ENCODE measurements at places on chromosomes 6 and 20. TPM values are rescaled to one million over a fixed set of nuclear protein-coding genes. Genes with fewer than 3 reads are reported as not detected.

DNA sequence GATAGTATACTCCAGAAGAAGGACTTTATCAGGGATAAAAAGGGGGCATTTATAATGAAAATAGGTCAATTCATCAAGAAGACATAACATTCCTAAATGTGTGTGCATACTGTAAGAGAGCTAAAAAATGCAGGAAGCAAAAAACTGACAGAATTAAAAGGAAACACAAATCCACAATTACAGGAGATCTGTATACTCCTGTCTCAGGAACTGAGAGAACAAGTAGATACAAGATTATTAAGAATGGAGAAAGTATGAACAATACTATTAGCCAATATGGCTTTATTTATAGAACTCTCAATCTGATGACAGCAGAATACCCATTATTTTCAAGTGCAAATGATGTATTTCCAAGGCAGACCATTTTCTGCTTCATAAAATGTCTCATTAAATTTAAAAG, 167.7 kb upstream of the BMP5 start:
- no peaks in the 10 kb centered on the region for H3K27me3 ChIP-seq
- H3K27ac ChIP-seq, result no peak overlapping the region

DNA sequence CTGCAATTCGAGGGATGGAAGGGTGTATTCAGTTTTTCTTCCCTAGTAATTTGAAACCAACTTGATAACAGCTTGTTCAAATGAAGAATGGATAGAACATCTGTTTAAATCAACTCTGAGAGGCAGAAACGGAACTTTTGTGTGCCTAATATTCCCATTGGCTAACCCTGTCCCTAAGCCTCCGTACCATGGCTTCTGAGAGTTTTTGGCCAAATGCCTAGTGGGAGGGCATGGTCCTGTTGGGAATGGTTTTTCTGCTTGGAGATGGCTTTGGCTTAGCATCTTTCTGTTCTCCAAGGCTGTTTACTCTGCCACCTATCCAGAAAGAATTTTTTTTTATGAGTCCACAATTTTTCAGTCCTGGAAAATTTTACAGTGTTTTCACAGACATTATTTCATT, 126.7 kb upstream of the MLIP start:
- peaks cover 8% of the 10 kb centered on the region for H3K4me1 ChIP-seq
- H3K4me3 ChIP-seq, result no peak overlapping the region
- no peak for DNase-seq
- H3K27me3 ChIP-seq, result no peaks in the 10 kb centered on the region
- H3K27ac ChIP-seq, result no peak overlapping the region
- H3K36me3 ChIP-seq, result no peaks in the 10 kb centered on the region

GRCh38 chr20:35886537-35886936, 67.8 kb downstream of the SCAND1 start:
- H3K27ac ChIP-seq, result no peak overlapping the region
- peaks cover 9% of the 10 kb centered on the region for H3K4me1 ChIP-seq
- DNase-seq, result no peak
- no peak overlapping the region for H3K4me3 ChIP-seq
- no peaks in the 10 kb centered on the region for H3K27me3 ChIP-seq

- H3K4me1 ChIP-seq, result peaks cover 21% of the 10 kb centered on the region
- H3K36me3 ChIP-seq, result no peaks in the 10 kb centered on the region
- H3K27me3 ChIP-seq, result no peaks in the 10 kb centered on the region
- H3K4me3 ChIP-seq, result peak overlapping the region; percentile 41
- peak overlapping the region; percentile 24 for H3K27ac ChIP-seq
Measured at GRCh38 chr20:10217721-10218410, 764 bp upstream of the SNAP25 start.

DNA sequence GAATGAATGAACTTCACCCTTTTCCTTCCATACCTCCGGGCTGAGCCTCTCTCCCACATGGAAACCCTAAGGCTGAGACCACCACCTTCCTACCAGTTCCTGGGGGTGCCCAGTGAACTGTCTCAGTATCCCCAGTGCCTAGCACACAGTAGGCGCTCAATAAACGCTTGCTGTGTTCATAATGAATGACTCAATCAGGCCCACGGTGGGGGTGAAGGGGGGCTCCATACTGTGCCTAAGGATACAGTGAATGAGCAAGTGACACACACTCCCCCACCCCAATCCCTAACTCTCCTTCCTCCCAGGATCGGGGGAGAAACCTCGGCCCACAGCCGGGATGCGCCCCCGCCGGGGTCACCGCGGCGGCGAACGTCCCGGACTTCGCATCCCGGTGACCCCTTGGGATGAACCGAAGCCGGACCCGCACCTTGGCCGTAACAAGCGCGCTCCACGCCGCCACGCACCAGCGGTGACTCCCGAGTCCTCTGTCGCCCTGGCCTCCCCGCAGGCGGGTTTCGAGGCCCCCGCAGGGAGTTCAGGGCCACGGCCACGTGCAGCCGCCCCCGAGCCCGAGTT, 592 bp downstream of the KCNG1 start:
- H3K4me3 ChIP-seq, result peak overlapping the region; percentile 50
- no peak for DNase-seq
- peaks cover 17% of the 10 kb centered on the region for H3K4me1 ChIP-seq
- no peaks in the 10 kb centered on the region for H3K27me3 ChIP-seq
- no peaks in the 10 kb centered on the region for H3K36me3 ChIP-seq
- no peak overlapping the region for H3K27ac ChIP-seq

Gene SPATS1
- total RNA-seq, result not detected

DNA sequence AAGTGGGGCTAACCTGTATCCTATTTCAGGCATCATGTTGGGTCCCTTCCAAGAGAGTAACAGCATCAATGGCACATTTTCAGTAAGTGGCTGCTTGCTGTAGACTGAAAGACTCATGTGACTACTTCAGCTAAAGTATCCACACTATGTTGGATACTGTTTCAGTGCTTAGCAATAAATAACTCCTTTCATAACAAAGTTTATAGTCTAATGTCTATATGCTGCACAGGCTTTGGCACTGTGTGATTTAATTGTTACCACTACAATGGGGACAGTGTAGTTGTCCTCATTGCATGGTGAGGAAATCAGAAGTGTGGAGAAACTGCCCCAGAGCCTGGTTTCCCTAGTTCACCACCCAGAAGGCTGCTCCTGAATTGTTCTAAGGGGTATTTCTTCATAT, 318.0 kb upstream of the PTCHD4 start:
- H3K27ac ChIP-seq, result no peak overlapping the region
- H3K36me3 ChIP-seq, result no peaks in the 10 kb centered on the region
- no peak for DNase-seq
- no peaks in the 10 kb centered on the region for H3K27me3 ChIP-seq
- no peaks in the 10 kb centered on the region for H3K4me1 ChIP-seq
- H3K4me3 ChIP-seq, result no peak overlapping the region

Gene SLC12A5
- total RNA-seq, result not detected

Gene MAK
- 0.25 TPM for total RNA-seq

DNA sequence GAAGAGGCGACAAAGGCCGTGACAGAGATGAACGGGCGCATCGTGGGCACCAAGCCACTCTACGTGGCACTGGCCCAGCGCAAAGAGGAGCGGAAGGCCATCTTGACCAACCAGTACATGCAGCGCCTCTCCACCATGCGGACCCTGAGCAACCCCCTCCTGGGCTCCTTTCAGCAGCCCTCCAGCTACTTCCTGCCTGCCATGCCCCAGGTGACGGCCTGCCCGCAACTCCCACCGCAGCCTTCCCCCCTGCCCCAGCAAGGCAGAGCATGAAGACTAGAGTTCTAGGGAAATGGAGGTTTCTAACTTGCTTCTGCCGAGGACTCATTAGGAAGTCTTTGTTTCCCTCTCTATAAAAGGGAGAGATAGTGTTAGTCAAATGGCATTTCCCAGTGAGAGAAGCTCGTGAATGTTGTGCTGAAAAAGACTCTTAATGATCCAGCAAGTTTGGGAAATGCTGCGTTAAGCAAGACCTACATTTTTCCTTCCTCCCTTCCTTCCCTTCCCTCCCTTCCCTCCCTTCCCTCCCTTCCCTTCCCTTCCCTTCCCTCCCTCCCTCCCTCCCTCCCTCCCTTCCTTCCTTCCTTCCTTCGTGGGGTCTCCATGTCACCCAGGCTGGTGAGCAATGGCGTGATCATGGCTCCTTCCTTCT, 20.8 kb downstream of the PABPC1L start:
- H3K27ac ChIP-seq, result no peak overlapping the region
- H3K4me3 ChIP-seq, result no peak overlapping the region
- DNase-seq, result no peak
- H3K4me1 ChIP-seq, result no peaks in the 10 kb centered on the region
- no peaks in the 10 kb centered on the region for H3K27me3 ChIP-seq

GRCh38 chr6:42829561-42830092, 47.8 kb downstream of the BICRAL start:
- no peak overlapping the region for H3K27ac ChIP-seq
- H3K4me1 ChIP-seq, result peaks cover 5% of the 10 kb centered on the region
- no peaks in the 10 kb centered on the region for H3K36me3 ChIP-seq
- H3K27me3 ChIP-seq, result no peaks in the 10 kb centered on the region

DNA sequence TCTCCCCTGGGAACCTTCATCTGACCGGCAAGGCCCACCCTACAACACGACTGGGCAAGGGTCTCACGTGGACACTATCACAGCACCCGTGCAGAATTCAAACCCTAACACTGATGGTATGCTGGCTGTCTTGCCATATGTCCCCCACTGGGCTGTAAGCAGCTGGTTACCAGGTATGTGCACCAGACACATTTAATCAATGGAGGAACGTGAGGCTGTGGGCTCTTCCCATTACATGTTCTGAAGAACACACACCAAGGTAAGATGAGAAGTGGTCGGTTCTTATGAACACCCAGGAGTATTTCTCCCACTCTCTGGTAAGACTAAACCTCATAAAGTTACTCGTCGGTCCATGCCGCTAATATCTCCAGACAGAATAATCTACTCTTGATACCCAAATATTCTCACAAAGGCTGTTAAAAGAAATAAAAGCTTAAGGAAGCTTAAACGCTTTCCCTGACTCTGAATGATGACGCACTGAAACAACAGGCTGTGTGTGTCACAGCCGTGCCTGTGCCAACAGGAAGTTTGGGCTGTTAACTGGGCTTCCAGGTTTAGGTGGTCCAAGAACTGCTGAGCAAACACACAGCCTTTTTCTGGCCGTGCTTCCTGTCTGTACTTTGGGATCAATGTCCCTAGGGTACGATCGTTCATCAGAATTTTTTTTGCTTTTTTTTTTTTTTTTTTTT, 75.3 kb downstream of the SLC23A2 start:
- no peak overlapping the region for H3K4me3 ChIP-seq
- H3K27me3 ChIP-seq, result no peaks in the 10 kb centered on the region
- H3K36me3 ChIP-seq, result no peaks in the 10 kb centered on the region
- no peak for DNase-seq

Gene VSTM2L
- total RNA-seq, result not detected
